ENCODE measurements at places on chromosomes 4 and X.

GRCh38 chrX:73446831-73447230, at the start of gene CDX4:
Gene CDX4 (plus strand): TSS chrX:73447053. CDS start chrX:73447254, 201 bp downstream.
- DNase-seq, result no peak

- no peak for DNase-seq
Measured at GRCh38 chr4:155674669-155675071, 8.0 kb downstream of the GUCY1A1 start.

DNA sequence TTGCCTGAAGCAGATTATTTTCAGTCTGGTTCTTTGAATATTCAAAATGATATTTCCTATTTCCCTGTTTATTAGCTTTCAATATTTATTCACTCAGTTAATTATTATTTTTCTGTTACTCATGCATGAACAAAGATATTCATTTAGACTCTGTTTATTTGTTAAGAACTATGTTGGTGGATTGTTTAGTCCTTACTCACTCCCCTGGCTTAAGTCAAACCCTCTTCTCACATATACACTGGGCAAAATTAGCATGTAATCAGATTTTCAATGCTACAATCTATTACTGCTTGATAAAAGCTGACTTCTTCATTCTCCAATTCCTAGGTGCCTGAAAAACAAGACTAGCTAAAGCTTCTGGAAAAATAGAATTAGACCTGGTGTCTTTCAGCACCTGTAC, 335.8 kb downstream of the FAT4 start:
- no peak for DNase-seq

- DNase-seq, result no peak
Measured at GRCh38 chr4:120915336-120915735, 7.2 kb downstream of the PRDM5 start.

DNA sequence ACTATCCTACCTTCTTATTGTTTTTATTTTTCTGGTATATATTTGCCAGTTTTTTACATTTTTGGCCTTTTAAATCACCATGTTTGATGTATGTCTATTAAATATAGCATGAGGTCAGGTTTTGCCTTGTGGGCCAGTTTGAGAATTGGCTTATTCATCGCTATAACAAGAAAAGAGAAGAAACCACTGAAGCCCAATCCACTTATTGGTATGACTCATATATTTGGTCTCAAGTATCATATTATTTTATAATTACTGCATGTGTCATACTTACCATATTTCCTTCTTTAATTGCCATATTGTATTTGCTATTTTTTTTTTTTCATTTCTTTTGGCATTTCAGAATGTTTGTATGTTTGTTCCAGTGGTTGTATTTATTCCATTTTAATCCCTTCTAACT, 99.3 kb downstream of the IRF2 start:
- DNase-seq, result no peak

DNA sequence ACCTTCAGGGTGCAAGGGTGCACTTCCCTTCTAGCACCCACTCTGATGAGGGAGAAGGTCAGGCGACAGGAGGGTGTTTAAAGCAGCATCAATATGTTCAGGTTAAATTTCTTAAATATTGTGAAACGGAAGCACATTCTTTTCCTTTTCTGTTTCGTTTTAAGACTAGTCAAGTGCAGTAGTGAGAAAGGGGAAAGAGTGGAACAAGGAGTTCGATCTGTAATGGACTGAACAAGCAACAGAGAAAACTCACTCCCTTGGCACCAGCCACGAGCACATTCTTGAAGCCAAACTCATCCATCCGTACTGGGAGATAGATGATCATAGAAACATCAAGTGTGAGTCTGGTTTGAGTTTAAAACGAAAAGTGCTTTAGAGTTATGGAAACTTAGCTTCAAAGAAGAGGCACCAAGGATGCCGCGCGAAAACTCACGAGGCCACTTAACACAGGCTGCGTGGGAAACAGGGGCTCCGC, 815 bp downstream of the FAM53A start:
- DNase-seq, result no peak

- no peak for DNase-seq
Measured at GRCh38 chr4:97028785-97029184, 1114.5 kb downstream of the STPG2 start.
